ENCODE measurements at places on chromosomes 12 and 14. TPM values are rescaled to one million over a fixed set of nuclear protein-coding genes. Genes with fewer than 3 reads are reported as not detected.

Gene DENND5B
- total RNA-seq = 16.7 TPM

Gene STYK1
- total RNA-seq = 0.25 TPM

Gene CD163
- not detected for total RNA-seq

Gene MNAT1
- total RNA-seq = 19.1 TPM

Gene IAPP
- not detected for total RNA-seq

Gene PTPRR
- 0.25 TPM for total RNA-seq

Gene KRT78
- total RNA-seq = not detected

Gene BLOC1S1
- total RNA-seq = 169 TPM

Gene PLEKHG7
- not detected for total RNA-seq

Gene GLIPR1L1
- total RNA-seq = not detected

Gene JAG2
- total RNA-seq = 2.4 TPM

Gene ANP32D
- not detected for total RNA-seq

Gene JPH4
- not detected for total RNA-seq

Gene SIX1
- total RNA-seq = 11.7 TPM

Gene ACTN1
- total RNA-seq = 883 TPM

Gene IL22
- not detected for total RNA-seq

Gene PNP
- 32.2 TPM for total RNA-seq

Gene CABP1
- total RNA-seq = 0.16 TPM

Gene LAG3
- total RNA-seq = 0.13 TPM

Gene ACAD10
- total RNA-seq = 33.1 TPM

Gene ZFHX2
- 0.49 TPM for total RNA-seq

Gene RAD9B
- 0.16 TPM for total RNA-seq

Gene PTGER2
- 14.5 TPM for total RNA-seq

Gene SMOC1
- total RNA-seq = 0.13 TPM

Gene RNU4-1
- total RNA-seq = under 0.01 TPM

Gene NR4A1
- total RNA-seq = 3.8 TPM

Gene DPY19L2
- 3.3 TPM for total RNA-seq

Gene DNAAF2
- total RNA-seq = 10.8 TPM

Gene KCNJ8
- total RNA-seq = 4.6 TPM

Gene CCDC177
- total RNA-seq = not detected

Gene SCNN1A
- total RNA-seq = 5.9 TPM

Gene ISM2
- 2.5 TPM for total RNA-seq

Gene SMIM41
- not detected for total RNA-seq

Gene KRT82
- total RNA-seq = not detected

Gene VRK1
- total RNA-seq = 20.2 TPM

Gene KLHDC1
- total RNA-seq = 0.38 TPM

Gene TUBA1C
- total RNA-seq = 501 TPM

Gene DHRS2
- 0.33 TPM for total RNA-seq

Gene TSHR
- 7.2 TPM for total RNA-seq

Data from mesangial cell (primary cell).